PC-9 (cell line): ENCODE measurements at places on chromosomes 5 and 9.
A peak's percentile ranks its signal among the peaks of the same experiment; 100 is the strongest.

DNA sequence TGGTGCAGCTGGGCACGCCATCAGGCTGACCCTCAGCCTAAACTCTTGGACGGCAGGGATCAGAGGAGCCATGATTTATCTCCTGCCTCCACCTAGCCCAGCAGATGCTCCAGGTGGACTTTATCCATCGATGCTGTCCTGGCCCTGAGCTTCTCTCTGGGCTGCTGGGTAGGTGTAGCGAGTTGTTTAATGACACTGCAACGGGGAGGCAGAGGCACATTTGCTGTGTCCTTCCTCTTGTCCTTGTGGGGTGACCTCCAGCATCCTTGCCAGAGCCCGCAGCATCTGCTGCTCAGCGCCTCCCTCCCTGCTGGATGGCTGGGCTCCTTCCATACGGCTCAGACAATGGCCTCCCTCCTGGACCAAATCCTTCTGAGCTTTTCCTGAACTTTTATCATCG, 103.1 kb upstream of the IRX4 start:
- DNase-seq: no peak

- DNase-seq: no peak
These were observed 8.1 kb upstream of the PTPN3 start for GRCh38 chr9:109506097-109506712.

- peak; percentile 85 for DNase-seq
These were observed 552 bp downstream of the TMEM141 start for GRCh38 chr9:136791516-136792276.

DNA sequence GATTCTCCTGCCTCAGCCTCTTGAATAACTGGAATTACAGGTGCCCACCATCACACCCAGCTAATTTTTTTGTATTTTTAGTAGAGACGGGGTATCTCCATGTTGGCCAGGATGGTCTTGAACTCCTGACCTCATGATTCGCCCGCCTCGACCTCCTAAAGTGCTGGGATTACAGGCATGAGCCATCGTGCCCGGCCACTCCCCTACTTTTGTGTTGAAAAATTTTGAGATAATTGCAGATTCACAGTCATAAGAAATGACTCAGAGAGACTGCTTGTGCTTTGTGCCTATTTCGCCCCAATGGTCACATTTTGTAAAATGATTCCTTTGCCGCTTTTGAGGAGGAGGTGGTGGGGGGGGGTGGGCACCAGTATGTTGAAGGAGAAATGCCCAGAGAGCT, 48.1 kb upstream of the SH3PXD2B start:
- DNase-seq: no peak

DNA sequence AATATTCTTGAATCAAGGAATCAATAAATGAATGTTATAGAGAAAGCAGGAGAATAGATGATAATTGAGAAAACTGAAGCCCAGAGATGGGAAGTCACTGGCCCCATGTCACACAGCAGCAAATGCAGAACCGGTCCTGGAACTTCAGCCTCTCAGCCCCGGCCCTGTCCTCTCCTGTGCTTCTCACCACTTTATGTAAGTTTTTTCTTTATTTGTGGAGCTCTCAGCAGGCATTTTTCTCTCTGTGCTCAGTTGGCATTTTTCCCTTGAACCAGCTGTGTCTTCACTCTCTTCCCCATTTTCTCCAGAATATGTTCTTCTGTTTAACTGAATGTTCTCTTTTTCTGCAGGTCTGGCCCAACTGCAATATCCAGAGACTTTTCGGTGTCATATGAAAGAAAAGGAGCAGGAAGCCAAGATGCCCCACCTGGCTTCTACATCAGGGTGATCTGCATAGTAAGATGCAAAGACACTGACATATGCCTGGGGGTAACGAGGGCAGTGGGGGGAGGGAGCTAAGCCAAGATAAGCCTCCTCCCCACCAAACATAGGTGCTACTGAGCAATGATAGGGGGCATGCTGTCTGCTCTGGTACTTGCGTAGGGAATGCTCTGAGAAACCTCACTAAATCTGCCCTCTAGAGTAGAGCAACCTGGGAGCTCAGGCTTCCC, 12.8 kb upstream of the LCP2 start:
- no peak for DNase-seq

GRCh38 chr5:92641031-92641962, 939.7 kb downstream of the NR2F1-AS1 start:
- peak; percentile 3 for DNase-seq

- no peak for DNase-seq
These were observed 129.3 kb downstream of the MRPL36 start for GRCh38 chr5:1670351-1670750.

GRCh38 chr5:11584017-11584416, 320.2 kb downstream of the CTNND2 start:
- no peak for DNase-seq
